NCI-H2081 (cell line): ENCODE measurements at places on chromosomes 5 and 9.

DNA sequence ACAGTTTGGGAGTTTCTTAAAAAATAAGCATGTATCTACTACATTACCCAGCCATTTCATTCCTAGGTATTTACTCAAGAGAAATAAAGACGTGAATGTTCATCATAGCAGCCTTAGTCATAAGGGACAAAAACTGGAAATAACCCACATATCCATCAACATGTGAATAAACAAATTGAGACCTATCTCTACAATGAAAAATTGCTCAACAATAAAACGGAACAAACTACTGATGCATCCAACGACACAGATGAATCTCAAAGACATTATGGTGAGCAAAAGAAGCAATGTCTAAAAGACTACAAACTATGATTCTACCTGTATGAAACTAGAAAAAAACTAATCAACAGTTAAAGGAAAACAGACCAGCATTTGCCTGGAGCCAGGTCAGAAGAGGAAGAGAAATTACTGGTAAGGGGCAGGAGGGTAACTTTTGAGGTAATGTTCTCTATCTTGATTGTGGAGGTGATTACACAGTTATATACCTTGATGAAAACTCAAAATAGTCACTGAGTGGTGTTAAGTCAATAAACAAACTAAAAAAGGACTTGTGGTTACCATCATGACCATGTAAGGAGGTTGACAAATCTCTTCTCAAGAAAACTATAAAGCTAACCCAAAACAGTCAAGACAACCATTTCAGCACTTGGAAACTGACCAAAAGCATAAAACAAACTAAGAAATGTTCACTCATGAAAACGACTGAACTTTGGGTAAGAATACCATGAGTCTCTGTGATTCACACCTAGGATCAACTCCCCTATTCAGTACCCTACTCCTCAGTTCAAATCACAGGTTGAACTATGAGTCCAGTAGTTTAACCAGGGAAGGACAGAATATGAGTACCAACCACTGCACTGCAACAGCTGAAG, 10.4 kb downstream of the UIMC1 start:
- DNase-seq: no peak

DNA sequence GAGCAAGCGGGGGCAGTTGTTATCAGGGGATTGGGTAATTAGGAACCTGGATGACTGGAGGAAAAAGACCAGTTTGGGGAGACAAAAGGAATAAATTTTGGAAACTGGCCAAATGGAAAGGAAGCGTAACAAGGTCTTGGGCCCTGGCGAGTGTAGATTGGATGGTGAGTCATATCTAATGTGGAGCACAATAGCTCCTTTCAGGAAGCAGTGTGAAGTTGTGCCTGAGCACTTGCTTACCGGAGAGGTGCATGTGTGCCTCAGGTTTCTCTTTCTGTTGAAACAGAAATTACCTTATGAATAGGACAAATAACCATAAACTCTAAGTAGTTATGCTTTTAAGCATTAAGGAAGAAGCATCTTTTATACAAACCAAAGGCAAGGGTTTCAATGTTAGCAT, 176.4 kb downstream of the KIF4B start:
- no peak for DNase-seq

DNA sequence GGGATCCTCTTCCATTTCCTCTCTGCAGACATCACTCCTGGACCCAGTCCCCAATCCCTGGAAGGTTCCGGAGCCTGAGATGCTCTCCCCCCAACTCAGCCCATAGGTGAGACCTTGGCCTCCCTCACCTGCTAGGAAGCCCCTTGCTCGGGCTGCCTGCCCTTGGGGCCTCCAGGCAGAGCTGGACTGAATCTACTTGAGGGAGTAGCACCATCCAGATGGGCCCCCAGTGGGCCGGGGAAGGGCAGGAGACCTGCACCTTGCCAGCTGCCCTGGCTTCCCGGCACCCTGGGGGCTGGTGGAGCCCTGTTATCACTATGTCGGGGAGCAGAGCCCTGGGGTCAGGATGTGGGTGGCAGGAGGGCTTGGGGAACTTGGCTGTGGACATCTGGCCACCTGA, 26.9 kb upstream of the TMEM250 start:
- DNase-seq: no peak

DNA sequence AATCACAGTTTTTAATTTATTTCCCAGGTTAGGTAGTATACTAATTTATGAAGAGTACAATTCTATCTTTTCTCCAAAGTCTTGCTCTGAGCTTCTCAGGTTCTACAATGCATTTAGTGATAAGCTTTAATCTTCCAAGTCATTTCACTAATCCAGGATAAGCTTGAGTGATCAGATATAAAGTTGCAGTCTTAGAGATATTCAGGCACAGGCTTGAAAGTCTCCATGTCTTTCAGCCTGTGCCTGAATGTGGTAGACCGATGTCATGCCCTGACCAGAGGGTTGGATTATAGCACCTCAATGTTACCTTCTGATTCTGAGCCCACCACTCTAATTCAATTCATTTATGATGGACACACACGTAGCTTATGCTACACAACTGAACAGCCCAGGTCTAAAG, 3.2 kb downstream of the CRHBP start:
- no peak for DNase-seq

GRCh38 chr9:75889977-75890471, 449 bp upstream of the PCSK5 start:
- DNase-seq: no peak

- DNase-seq: no peak
Measured at GRCh38 chr9:129289883-129290282, 111.8 kb upstream of the IER5L start.

GRCh38 chr5:83149671-83150070, 72.3 kb downstream of the XRCC4 start:
- DNase-seq: no peak

DNA sequence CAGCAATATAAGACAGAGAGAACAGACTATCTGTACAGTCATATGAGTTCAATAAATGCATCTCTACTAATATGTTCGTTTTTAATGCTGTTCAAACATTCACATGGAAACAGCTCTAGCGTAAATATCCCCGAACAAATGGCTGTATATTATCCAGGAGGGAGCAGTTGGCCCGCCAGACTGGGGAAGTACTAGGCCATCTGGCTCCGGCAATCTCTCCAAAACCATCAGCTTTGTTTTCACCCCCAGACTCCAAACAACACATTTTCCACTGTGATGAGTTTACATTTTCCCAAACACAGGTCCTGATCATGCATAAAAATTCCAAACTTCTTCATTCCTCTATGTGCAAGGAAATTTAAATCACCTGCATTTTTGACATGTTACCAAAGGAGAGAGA, 8.7 kb downstream of the EBF1 start:
- peak; percentile 37 for DNase-seq

- DNase-seq: no peak
Measured at GRCh38 chr5:68441309-68442073, 225.9 kb downstream of the PIK3R1 start.

DNA sequence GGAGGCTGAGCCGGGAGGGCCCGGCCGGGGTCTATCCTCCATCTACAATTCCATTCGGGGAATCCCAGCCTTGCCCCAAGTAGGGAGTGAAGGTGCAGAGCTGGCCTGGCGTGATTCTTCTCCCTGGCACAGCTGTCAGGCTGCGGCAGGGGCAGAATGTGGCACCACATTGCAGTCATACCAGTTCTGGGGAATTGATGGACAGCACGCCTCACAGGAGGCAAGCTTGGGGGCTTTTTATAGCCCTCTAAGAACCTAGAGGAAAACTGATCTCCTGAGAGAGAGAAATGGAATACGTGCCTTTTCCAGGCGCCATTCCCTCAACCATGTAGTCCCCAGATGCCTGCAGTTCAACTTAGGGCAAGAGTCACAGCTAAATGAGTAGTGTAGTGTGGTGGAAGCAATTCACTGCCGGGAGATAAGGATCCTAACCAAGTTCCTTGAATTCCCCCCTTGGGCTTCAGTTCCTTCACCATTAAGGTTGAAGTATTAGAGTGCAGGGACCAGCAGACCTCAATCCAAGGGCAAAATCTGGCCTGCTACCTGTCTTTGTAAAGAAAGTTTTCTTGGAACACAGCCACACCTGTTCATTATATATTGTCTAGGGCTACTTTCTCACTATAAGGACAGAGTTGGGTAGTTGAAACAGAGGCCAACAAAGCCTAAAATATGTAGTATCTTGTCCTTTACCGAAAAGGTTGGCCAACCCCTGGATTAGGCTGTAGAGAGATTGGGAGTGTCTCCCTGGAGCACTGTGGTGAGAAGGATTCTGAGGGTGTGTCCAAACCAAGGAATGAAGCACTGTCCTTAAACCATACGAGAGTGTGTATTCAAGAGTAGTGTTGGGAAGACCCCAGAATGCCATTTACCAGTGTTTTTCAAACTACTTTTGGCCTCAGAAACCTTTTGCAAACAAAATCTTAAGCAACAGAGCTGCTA, 10.6 kb downstream of the AFAP1L1 start:
- DNase-seq: no peak

GRCh38 chr9:133106511-133107244, 14.4 kb downstream of the RALGDS start:
- no peak for DNase-seq

- DNase-seq: no peak
Measured at GRCh38 chr9:127967151-127967809, 13.5 kb downstream of the EEIG1 start.

GRCh38 chr9:134190232-134191121, 26.1 kb upstream of the RNU6ATAC start:
- no peak for DNase-seq

DNA sequence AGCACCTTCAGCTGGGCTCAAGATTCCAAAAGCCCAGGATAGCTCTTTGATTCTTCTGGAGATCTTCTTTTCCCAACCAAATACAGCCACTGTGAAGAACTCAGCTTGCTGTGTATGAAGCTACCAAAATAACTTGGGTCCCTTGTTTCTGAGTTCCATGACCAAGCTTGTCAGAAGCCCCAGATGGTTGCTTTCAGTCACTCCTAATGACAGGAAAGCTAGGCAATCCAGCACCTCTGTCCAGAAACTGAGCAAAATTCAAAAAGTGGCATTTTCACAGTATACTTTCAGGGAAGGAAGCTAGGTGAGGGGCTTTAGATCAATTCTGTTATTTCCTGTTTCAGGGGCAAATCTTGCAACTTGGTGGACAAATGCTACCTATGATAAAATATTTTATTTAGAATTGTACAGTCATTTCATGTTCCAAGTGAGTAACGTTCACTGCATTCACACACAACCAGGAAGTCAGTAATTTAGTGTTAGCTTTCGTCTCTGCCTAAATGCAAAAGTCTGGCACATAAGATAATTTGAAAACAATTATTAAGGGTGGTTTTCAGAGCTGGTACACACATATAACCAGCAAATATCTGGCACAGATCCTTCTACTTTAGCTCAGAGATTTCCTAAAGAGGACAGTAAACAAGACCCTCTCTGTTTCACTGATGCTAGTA, 330.1 kb downstream of the GLIS3 start:
- no peak for DNase-seq

GRCh38 chr9:28792716-28793115, 1219.4 kb upstream of the C9orf72 start:
- no peak for DNase-seq

DNA sequence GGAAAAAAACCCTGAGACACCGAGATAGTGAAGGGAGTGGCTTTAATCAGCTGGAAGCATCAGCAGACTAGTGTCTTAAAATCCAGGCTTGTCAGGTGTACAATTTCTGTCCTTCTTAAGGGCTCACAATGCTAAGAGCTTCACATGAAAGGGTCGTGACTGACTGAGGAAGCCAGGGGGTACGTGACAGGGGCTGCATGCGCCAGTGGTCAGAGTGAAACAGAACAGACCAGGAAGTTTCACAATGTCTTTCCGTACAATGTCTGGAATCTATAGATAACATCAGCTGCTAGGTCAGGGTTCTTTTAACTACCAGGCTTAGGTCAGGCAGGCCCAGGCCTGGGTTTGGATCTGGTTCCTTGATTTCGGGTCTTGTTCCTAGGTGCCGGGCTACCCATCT, 253.0 kb downstream of the CDH10 start:
- DNase-seq: no peak

GRCh38 chr5:176883700-176884570, 15.2 kb downstream of the HK3 start:
- no peak for DNase-seq

DNA sequence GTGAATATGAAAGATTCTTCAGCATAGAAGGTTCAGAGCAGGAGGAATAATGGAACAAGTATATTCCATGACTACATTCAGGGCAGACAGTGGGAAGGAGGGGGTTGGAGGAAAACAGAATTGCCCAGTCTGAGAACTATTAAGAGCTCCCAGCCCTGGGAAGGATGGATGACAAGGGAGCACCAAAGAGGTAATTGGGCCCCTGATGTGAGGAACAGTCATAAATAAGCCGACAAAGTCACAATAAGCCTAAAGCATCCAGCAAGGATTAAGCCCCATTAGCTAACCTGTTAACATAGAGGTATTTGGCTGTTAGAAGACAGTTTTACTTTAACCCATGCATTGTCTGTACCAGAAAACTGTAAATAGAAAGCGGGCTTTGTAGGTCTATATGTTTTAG, 348.7 kb upstream of the SEMA6A start:
- DNase-seq: no peak

DNA sequence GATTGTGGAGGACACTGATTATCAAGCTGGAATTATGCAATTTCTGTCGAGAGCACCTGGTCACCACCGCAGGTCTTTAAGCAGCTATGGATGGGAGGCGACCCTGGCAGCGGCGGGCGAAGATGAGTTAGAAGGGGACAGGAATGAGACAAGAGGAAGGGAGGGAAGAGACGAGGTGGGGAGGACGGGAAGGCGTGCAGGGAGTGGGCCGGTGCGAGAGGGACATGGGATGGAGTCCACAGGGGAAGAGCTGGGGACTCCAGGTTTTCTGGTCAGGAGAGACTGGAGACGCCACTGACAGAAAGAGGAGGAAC, 192.3 kb downstream of the MELK start:
- no peak for DNase-seq

GRCh38 chr5:27516437-27516836, 478.1 kb upstream of the CDH9 start:
- DNase-seq: no peak

DNA sequence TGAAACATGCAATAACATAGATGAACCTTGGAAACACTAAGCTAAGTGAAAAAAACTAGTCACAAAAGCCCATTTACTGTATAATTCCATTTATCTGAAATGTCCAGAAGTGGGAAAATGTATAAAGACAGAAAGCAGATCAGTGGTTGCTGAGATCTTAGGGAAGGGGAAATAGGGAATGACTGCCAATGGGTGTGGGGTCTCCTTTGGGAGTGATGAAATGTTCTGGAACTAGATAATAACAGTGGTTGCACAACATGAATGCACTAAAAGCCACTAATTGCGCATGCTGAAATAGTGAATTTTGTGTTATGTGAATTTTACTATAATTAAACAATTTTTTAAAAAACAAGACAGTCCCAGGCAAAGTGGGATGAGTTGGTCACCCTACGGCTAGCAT, 472.8 kb downstream of the CCDC171 start:
- DNase-seq: no peak

GRCh38 chr9:32427111-32427873, 42.8 kb downstream of the ACO1 start:
- DNase-seq: no peak
